ENCODE measurements at places on chromosomes 11 and 22.

- DNase-seq, result no peak
Measured at GRCh38 chr11:91956711-91957110, 267.9 kb upstream of the FAT3 start.

GRCh38 chr11:110974731-110975130 is 262.5 kb upstream of the ARHGAP20 start:
- no peak for DNase-seq

DNA sequence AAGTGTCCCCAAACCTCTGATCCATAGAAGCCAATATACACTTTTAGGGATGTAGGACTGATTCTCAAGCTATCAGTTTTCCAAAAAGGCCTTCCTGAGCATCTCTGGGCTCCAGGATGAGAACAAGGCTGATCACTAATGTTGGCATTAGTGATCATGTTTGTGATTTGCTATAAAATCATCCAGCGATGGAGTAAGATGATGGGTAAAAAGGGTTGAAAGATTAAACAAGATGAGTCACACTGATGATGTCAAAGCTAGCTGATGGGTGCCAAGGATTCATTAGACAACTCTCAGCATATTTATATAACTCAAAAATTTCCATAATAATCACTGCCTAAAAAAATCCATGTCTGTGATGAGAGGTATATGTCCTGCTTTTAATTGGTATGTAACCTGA is 42.8 kb downstream of the ZNF280B start:
- no peak for DNase-seq

DNA sequence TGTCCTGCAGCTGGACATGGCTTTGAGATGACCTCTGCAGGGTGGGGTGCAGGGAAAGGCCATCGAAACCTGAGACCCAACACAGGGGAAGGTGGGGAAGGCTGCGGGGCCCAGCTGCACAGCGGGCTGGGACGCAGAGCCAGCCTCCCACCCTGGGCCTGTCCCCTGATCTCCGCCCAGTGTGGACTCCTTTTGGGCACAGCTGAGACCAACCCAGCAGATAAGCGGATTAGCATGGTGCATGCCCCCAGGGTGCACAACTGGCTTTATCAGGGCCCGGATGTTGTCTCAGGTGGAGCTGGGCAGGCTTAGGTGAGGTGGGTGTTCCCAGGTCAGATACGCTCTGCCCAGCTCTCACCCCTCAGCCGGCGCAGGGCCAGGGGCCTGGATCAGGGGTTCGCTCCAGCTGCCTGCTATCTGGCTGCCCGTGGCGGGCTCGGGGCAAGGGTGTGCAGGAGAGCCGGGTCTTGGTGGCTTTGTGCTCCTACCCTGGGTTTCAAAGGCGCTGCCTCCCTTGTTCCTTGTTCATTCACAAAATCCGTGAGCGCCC is 28.1 kb upstream of the MUC5AC start:
- DNase-seq, result no peak

- DNase-seq, result no peak
Measured at GRCh38 chr11:44488165-44488965, 77.1 kb upstream of the CD82 start.

DNA sequence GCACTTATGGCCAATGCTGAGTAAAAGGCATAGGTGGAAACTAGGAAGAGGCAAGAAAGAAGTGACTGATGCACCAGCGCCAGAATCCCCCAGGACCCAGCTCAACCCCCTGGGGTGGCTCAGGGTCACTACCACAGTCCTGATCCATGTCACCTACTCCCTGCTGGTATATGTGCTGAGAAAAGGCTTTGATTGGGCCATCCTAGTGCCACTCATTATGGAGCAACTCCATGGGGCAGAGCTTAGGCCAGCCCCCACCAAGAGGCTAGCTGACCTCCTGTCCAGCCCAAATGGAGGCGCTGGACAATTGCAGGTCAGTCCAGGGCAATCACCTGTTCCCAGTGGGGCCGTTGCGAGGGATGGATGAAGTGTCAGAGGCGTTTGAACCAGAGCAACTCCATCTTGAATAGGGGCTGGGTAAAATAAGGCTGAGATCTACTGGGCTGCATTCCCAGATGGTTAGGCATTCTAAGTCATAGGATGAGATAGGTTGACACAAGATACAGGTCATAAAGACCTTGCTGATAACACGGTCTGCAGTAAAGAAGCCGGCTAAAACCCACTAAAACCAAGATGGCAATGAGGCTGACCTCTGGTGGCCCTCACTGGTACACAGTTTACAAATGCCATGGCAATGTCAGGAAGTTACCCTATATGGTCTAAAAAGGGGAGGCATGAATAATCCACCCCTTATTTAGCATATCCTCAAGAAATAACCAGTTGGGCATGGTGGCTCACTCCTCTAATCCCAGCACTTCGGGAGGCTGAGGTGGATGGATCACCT is 20.6 kb upstream of the DAGLA start:
- no peak for DNase-seq

DNA sequence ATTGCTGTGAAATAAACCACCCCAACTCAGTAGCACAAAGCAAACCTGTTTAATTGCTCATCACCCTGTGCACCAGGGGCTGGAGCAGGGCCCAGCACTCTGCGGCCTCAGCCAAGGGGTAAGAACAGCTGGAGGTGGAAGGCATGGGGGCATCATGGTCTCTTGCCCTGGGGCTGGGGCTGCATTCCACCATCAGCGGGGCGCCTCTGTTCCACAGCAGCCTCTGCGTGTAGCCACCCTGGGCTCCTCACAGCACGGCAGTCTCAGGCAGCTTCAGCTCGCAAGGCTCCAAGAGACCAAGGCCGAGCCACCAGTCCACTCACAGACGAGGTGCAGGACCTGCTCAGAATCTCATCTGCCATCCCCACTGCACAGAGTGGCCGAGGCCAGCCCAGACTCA is 630.7 kb downstream of the TBC1D22A start:
- DNase-seq, result peak; percentile 58

DNA sequence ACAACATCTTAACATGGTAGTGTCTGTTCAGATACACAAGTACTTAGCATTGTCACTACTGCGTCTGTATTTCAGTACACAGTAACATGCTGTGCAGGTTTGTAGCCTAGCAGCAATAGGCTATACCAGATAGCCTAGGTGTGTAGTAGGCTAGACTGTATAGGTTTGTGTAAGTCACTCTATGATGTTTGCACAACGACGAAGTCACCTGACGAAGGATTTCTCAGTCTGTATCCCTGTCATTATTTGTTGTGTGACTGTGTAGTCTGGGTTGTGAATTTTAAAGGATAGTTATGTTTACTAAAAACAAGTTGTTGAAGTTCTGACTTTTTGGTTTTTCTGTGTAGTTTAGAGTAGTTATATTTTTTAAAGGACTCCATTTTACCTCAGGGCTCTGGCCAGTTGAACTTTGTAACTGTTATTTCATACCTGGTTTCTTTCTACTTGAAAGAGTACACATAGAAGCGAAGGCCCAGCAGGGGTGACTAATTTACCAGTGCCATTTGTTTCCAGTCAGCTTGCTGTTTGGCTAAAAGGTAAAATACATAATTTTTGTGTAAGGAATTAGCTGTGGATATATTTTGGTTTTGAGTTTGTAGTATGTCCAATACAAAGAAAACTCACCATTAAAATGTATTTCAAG is 72.3 kb downstream of the PPP6R3 start:
- DNase-seq, result no peak

GRCh38 chr22:22737590-22737989 is 93.2 kb downstream of the GGTLC2 start:
- no peak for DNase-seq

- no peak for DNase-seq
Measured at GRCh38 chr11:115665175-115665821, 161.1 kb upstream of the CADM1 start.

- DNase-seq, result no peak
Measured at GRCh38 chr11:75795276-75796090, 19.5 kb upstream of the UVRAG start.

GRCh38 chr22:22714600-22715335 is 70.4 kb downstream of the GGTLC2 start:
- DNase-seq, result no peak

- DNase-seq, result no peak
Measured at GRCh38 chr11:24253237-24253760, 243.6 kb upstream of the LUZP2 start.

- no peak for DNase-seq
Measured at GRCh38 chr11:95592471-95592870, 197.1 kb downstream of the FAM76B start.

- no peak for DNase-seq
Measured at GRCh38 chr22:25997886-25998775, 171.1 kb upstream of the SEZ6L start.

DNA sequence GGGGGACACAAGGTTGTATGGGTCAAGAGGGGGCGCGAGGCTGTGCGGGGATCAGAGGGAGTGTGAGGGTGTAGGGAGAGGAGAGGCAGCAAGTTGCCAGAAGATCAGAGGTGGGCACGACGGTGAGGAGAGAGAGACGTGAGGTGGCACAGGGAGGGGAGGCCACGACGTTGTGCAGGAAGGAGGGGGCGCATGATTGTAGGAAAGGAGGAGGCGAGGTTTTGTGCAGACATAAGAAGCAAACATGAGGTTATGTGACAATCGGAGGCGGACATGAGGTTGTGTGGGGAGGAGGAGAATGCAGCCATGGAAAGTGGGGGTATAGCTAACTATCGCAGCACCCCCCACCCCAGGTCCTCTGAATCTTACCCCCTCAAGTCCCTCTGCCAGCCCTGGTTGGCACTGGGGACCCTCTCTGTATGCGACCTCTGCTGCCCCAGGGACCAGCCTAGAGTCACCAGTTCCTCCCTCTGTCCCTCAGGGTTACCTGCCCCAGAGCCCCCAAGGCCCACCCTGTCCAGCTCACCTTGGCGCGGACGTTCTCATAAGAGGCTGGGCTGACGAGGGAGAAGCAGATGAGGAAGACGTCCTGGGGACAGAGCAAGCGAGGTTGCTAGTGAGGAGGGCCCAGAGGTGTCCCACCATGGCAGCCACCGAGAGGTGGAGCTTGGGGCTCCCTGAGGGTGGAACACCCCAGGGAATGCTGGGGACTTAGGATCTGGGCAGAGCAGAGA is 12.5 kb downstream of the RAC2 start:
- DNase-seq, result peak; percentile 58
